HT1080 (cell line): ENCODE measurements at places on chromosomes 1 and 21.

GRCh38 chr1:50978852-50979781 is 9.1 kb downstream of the CDKN2C start:
- DNase-seq = peak; percentile 65

- no peak for DNase-seq
Observed at GRCh38 chr21:36156815-36157670, at the start of gene DOP1B. DOP1B (plus strand) TSS chr21:36156824; CDS start chr21:36164734, 7,910 bp downstream.

GRCh38 chr1:230972855-230973271 is 5.8 kb downstream of the TTC13 start:
- peak; percentile 38 for DNase-seq

DNA sequence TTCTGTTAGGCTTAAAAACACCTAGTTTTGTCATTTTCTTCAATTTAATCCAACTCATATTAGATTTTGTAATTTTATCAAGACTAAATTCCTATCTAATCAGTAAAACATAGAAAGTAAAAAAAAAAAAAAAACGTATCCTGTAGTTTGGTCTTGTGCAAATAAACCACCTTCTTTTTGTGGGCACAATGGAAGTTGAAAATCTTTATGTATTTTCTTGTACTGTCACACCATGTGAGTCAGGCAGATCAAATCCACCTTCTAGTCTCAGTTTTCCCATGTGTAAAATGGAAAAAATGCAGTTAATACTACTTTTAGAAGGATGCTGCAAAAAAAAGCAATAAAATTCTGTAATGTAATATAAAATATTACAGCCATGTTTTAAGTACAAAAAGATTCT is 129.8 kb downstream of the CYYR1 start:
- DNase-seq = no peak

DNA sequence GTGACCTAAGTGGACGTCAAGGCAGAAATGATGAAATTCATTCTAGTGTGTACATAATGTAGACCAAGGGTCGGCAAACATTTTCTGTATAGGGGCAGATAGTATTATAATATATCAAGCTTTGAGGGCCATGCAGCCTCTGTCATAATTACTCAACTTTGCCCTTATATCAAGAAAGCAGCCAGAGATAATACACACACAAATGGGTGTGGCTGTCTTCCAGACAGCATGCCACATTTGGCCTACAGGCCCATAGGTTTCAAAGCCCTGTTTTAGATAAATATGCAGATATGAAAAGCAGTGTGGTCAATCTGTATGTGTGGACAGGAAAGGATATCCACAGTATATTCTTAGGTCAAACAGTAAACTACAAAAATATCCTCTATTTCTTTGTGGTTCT is 320.1 kb upstream of the FMN2 start:
- no peak for DNase-seq

- DNase-seq = peak; percentile 28
Observed at GRCh38 chr1:101137144-101138126, 99.4 kb upstream of the S1PR1 start.
